ENCODE measurements at places on chromosomes 5 and 9.

DNA sequence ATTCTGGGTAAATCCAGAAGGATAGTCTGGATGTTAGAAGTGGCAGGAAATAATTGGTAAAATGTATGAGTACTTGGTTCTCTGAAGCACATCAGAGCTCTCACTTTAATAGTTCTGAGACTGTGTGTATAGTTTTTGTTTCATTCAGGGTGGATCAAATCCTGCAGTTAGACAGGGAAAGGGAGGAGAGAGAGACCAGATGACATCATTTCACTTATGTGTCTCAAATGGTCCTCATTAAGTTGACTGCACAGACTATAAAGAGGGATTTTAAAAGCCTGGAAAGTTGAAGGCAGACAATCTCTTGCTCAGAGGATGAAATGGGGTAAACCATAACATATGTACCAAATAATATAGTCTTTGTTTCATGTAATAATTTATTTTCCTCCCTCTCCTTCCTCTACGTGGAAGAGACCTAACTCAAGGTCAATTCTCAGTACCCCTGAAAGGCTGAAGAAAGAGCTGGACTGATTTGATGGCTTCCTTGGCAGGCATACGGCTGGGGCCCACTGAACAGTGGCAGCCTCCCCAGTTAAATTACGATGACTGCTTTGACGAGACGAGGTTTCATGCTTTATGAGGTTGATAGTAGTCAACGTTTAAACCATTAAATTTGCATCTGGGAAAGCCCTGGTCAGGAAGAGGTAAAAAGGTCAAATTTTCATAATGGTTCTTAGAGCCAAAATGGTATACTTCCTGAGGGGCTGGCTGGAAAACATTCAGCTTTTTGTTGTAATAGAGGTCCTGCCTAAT, 395.1 kb upstream of the RPS23 start:
- no peak for DNase-seq

DNA sequence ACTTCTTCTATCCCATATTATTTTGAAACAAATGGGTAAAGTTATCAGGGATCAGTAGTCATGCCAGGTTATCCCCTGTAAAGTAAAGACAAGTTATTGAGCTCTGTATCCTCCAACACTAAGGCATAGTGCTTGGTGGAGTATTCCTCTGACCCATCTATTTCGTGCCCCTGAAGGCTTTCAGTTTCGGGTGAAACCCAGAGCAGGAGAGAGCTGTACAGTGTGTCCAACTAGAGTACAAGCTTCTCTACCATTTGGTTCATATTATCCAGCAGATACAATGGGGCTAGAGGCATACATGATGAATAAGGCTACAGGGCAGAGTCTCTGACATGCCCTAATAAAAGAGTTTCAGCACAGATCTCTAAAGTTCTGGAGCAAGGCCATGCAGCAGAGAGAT, 3.2 kb upstream of the SLC22A4 start:
- no peak for DNase-seq

DNA sequence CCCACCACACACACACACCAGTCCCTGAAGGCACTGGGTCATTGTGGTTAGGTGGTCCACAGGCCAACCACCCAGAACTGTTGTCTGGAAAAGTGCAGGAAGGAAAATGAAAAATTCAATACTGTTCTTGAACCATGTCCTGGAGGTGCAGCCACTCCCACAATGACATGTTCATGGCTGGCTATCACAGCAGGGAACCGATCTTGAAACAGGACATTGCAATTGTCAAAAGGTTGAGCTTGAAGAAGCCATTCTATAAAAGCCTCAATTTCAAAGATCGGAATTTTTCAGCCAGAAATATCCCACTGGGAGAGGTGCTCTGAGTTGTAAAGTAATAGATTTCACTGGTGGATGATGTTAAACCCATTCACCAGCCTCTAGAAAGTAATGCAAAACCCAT, 218.2 kb downstream of the GNA14 start:
- DNase-seq, result no peak

GRCh38 chr5:125722550-125722949, 700.7 kb upstream of the GRAMD2B start:
- DNase-seq, result no peak

DNA sequence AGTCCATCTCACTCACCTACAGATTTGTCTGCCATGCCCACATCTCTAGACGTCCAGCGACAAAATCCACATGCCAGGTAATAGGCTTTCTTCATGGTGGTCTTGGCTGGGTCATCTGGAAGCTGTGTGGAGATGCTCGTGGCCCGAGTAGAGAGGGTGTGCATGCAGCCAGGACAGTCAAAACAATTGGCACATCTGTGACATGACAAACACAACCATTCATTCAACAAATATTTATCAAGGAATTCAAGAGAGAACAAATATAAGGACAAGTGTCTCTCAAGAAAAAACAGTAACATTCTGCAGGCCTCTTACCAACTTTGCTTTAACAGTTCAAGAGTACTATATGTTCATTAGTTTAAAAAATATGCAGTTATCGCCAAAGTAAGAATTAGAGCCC, 5.4 kb downstream of the DCTN4 start:
- DNase-seq, result no peak

DNA sequence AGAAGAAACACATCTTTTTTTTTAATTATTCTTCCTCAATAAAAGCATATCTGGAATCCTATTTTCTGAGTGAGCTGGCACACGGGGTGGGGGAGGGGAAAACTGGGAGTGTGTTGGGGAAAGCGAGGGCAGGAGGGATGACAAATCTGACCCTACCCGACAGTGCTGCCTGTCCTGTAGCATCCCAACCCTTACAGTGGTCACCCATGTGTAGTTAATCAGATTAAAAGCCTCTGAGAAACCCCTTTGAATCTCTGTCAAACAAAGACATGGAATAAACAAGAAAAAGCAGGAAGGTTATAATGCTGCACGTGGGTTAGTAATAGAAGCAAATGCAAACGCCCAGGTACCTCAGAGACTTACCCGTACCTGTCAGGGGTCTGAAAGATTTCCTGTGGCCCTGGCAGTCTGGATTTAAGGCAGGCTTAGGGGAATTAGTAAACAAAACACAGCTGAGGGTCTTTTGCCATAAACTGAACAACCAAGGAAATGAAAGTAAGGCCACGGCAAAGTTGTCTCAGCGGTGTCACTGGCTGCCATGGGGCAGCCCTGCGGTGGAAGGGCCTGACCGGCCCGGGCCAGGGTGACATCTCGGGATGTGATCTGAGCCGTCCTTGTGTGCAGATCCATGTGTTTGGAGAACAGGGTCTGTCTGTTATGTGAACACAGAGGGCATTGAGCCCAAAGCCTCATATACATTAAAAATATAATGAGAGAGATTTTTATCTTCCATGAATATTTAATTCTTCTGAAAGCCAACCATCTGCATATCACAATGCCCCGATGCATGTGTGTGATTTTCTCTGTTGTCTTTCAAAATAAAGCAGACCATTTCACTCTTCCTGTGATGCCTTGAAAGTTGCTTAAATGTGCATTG, 308.2 kb downstream of the ZNF608 start:
- DNase-seq, result no peak

- no peak for DNase-seq
These were observed 10.0 kb downstream of the CRAT start for GRCh38 chr9:129100383-129101169.

GRCh38 chr9:110742741-110743371, 74.3 kb downstream of the MUSK start:
- DNase-seq, result no peak

DNA sequence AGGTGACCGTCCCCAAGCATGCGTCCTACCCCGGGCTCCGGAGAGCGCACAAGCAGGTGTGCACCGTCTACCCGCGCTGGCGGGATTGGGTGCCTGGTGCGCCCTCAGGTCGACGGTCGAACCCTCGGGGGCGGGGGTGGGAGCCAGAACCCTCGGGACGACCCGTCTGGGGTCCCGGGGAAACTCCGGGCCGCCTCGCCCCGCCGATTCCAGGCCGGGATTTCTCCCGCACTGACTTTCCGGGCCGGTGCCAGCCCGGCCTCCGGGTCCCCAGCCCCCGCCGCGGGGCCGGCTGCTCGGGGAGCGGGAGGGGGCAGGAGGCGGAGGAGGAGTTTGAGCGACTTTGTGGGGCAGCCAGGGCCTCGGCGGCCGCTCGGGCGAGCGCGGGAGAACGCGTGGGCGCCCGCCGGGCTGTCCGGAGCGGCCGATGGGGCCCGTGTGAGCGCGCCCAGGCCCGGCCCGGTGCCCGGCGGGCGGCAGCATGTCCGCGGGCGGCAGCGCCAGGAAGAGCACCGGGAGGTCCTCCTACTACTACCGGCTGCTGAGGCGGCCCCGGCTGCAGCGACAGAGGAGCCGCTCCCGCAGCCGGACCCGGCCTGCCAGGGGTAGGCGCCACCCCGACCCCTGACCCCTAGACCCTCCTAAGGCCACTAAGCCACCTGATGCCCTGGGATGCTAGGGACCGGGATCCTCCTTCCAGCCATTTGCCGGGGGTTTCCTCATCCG, at the start of gene DAB2IP:
DAB2IP (plus strand) TSS at position 340 of the 726 bp plus-strand sequence; CDS start at position 482, 142 bp downstream.
- DNase-seq, result no peak

GRCh38 chr9:8867148-8867547, 1067.6 kb upstream of the DMAC1 start:
- DNase-seq, result no peak

GRCh38 chr5:150789943-150790611, 11.5 kb downstream of the SMIM3 start:
- DNase-seq, result peak; percentile 53

DNA sequence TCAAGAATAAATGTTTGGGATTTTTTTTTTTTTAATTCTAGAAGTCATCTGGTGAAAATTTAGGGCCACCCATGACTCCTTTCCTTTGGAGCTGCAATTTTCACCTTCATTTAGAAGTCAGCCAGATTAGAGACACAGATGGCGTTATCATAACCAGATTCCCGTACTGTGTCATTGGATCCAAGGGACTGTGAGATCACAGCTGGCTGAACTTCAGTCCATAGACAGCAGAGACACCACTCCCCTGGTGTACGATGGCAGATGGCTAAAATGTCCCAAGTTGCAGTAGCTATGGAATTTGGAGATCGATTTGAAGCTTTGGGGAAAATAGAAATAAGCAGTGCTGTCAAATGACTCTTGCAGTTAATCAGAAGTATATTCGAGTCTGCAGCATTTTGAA, 216.3 kb downstream of the RFK start:
- no peak for DNase-seq

- DNase-seq, result no peak
These were observed 2.5 kb upstream of the RGMB start for GRCh38 chr5:98770911-98771322.
